ENCODE measurements at places on chromosomes 2 and 18.

DNA sequence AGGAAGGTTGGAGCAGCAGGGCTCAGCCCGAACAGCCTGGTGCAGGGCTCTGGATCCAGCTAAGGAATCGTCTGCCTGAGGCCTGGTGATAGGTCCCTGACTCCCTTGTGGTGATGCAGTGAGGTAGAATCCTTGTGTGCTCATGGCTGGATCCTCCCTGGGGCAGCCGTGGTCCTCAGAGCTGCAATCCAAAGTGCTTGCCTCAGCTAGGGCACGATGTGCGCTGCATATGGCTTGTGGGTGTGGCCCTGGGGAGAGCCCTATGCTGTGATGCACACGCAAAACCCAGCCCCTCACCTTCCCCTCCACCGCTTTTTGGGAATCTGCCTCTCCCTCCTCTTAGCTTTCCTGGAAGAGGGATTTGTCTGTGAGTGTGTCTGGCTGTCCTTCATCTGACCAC, 142.2 kb downstream of the DYSF start:
- DNase-seq: no peak

- DNase-seq: no peak
Measured at GRCh38 chr2:12099374-12099773, 352.9 kb downstream of the LPIN1 start.

- no peak for DNase-seq
Measured at GRCh38 chr2:19471491-19471890, 113.1 kb upstream of the OSR1 start.

DNA sequence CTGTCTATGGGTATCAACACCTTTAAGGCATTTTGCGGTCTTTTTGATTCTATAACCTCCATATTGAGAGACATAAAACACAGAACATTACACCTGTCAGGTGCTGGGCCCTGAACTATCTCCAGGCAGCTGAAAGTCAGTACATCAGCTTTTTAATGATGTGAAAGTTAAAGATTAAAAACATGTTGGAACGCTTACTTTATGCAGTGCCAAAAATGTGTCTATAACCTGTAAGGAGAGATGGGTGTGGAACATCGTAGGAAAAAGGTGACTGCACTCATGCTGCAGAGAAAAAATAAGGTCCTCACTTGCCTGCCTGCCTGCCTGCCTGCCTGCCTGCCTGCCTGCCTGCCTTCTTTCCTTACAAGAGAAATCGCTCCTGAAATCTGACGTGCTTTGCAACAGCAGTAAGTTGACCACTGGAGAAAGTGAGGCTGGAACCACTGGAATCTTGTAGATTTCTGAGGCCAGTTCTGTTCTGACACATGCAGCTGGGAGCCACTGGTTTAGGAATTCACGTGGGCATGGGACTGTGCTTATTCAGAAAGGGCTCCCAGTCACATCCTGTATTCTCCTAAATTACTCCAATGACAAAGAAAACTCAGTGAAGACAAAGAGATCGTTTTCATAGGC, 34.1 kb downstream of the BCL11A start:
- DNase-seq: no peak

DNA sequence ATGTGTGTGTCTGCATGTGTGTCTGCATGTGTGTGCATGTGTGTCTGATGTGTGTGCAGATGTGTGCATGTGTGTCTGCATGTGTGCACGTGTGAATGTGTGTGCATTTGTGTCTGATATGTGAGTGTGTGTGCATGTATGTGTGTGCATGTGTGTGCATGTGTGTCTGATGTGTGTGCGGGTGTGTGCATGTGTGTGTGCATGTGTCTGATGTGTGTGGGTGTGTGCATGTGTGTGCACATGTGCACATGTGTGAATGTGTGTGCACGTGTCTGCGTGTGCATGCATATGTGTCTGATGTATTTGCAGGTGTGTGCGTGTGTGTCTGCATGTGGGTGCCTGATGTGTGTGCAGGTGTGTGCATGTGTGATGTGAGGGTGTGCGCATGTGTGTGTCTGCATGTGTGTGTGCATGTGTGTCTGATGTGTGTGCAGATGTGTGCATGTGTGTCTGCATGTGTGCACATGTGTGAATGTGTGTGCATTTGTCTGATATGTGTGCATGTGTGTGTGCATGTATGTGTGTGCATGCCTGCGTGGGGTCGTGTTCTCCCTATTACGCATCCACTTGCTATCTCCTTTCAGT, 470.1 kb upstream of the HS6ST1 start:
- DNase-seq: no peak

DNA sequence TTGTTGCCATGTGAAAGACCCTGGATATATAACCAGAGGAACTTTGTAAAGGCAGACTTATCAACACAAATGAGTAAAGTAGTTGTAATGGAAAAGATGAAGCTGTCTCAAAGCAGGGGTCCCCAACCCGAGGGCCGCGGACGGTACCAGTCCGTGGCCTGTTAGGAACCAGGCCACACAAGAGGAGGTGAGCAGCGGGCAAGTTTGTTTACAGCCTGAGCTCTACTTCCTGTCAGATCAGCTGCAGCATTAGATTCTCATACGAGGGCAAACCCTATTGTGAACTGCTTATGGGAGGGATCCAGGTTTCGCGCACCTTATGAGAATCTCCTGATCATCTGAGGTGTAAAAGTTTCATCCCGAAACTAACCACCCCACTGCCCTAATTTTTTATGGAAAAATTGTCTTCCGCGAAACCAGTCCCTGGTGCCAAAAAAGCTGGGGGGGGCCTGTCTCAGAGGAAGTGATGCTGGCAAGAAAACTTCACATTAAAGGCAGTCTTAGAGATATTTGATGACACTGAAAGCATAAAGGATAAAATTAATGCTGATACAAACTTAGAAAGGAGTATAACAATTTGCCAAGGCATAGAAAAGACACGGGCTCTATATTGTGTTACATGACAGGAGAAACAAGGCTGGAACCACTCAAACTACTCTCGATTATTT, 57.5 kb upstream of the MSTN start:
- DNase-seq: no peak

DNA sequence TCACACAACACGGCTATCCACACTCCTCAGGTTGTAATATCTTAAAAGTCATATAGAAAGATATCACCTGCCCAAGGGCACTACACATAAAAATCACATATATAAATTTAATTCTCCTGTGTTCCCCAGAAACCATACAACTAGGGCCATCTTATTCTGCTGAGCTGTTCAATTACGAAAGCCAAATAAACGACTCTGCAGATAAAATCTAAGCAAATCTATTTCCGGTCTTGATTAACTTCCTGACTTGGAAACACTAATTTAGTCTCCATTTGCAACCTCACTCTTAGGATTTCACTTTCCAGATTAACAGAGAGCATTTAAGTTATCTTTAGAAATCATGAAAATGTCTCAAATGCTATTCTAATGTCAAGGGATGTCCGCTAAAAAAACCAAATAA, 23.9 kb upstream of the STK17B start:
- DNase-seq: no peak

DNA sequence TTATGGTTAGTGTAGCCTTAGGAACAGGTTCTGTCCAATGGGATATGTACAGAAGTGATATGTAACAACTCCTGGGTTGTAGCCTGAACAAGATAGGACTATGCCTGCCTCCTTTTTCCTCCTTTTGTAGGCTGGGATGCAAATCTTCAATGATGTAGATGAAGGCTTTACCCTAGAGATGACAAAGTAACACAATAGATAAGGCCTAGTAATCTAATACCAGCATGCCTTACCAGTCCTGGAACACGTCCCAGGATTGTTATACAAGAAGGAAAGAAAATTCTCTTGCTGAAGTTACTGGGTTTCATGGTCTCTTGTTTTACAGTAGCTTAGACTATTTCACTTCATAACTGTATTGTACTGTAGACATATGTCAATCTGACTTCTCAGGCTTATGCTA, 192.1 kb downstream of the OTX1 start:
- DNase-seq: no peak

GRCh38 chr2:69770193-69770702, 28.3 kb downstream of the ANXA4 start:
- no peak for DNase-seq

DNA sequence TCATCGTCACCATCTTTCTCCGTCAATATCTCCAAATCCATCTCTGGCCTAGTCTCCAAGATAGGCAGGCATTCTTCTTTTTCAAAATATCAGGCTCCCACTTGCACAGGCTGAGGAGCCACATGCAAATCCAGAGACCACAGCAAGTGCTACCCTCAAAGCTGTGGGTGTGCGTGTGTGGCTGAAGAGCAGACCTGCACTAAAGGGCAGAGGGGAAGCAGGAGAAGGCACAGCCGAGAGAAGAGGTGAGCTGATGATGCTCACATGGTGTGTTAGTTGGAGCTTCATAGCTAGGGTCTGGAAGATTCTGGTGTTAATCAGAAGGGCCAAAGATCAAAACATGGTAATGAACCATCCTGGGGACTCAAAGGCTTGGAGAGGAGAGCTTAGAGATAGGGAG, 3.8 kb downstream of the SPEG start:
- no peak for DNase-seq

GRCh38 chr2:161178756-161179155, 18.5 kb downstream of the TANK start:
- no peak for DNase-seq

- no peak for DNase-seq
Measured at GRCh38 chr2:10489842-10490555, 41.9 kb upstream of the ODC1 start.

DNA sequence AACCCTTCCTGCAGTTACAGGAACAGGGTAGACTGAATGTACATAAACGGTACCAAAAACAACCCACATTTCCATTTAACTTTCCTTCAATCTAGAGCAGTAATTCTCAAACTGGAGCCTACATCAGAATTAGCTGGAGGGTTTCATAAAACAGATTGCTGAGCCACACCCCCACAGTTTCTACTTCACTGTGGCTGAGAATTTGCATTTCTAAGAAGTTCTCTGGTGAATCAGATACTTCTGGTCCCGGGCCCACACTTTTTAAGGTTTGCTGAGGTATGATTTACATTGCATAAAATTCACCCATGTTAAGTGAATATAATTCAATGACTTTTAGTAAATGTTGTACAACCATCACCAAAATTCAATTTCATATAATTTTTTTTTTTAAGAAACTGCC, 113.7 kb downstream of the SRBD1 start:
- no peak for DNase-seq

- no peak for DNase-seq
Measured at GRCh38 chr2:24820598-24821432, 27.6 kb downstream of the CENPO start.

DNA sequence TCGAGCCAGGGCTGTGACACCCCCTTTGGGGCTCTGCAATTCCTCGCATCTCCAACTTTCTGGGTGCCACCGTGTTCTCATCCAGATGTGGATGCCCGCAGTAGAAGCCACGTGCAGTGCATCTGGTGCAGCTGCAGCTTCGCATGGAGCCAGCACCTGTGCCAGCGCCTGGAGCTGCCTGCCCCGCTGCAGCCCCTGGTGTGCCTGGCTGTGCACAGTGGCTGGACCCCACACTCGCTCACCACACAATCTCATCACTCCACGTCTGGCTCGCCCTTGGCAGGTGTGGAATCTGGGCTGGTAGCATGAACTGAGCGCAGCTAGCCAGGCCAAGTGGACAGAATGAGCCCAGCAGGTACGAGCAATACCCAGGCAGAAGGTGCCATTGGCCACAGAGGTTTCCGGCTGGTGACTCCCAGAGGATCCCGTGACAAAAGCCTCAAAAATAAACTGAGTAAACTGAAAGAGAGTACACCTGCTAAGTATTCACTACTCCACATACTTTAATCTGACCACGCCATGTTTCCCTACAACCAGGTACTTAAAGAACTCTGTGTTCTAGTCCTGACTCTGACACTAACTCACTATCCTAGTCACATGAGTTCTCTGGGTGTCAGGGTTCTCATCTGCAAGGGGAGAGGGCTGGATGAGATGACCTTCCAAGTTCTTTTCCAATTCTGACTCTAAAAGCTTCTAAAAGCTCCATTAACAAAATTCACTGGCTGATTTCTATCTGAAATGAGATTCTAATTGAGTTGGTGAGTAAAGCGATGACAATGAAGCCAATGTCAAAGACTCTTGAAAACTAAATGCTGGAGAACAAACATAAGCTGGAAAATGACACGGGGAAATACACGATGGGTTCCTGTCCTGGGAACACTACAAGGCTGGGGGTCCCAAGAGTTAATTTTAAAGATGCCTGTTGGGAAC, 37.1 kb downstream of the RNF152 start:
- no peak for DNase-seq

DNA sequence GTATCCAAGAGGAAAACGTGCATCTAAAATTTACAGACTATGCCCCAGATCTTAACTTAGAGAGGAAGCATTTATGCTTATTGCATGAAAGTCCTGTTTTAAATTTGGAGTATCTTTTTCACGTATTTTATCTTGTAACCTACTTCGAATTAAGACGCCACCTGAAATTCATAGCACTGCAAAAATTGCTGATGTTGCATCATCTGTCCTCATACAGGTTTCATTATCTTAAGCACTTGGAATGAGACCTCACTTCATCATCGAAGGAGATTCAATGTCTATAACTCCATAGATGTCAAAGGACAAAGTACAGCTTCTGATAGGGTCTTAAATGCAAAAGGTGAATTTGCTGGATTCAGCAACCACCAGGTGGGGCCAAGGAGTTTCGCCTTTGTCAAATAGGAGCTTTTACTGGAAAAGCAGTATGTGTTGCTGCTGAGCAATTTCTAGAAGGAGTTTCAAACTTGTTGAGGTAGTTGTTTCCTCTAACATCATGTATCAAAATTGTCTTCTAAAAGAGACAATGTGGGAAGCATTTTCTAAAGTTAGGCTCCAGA, 106.4 kb upstream of the CCDC85A start:
- no peak for DNase-seq

GRCh38 chr2:203586206-203586605, 51.1 kb upstream of the RAPH1 start:
- DNase-seq: no peak

GRCh38 chr2:222561817-222562645, 93.9 kb downstream of the FARSB start:
- no peak for DNase-seq

- no peak for DNase-seq
Measured at GRCh38 chr2:148936857-148937450, 61.9 kb downstream of the KIF5C start.

- DNase-seq: no peak
Measured at GRCh38 chr2:165593081-165593480, 123.6 kb downstream of the CSRNP3 start.

- DNase-seq: no peak
Measured at GRCh38 chr2:177796011-177796410, 276.6 kb downstream of the PDE11A start.

- no peak for DNase-seq
Measured at GRCh38 chr2:191935247-191935646, 88.4 kb upstream of the CAVIN2 start.

DNA sequence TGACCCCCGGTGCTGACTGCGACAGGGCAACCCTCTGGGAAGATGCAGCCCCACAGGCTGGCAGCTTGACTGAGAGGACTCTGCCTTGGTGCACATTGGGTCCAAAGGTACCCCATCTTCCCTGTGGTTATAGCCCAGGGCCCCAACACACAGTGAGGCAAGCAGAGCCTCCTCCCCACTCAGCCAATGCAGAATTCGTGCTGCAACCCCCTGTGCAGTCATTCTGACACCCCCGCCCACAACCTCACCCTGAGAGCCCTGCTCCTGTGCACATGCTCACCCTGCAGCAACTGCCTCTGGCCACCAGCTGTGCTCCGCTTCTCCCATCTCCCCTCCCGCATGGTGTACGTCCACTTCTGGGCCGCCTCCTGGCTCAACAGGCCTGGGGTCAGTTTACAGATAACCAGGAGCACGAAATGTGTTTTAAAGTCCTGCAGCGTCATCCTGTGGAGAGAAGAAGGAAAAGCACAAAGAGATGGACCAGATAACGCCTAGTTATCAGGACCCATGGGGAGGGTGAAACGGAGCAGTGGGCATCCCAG, 24.4 kb downstream of the CAPN14 start:
- DNase-seq: no peak

- DNase-seq: no peak
Measured at GRCh38 chr2:17059458-17059857, 393.8 kb upstream of the CYRIA start.
